ENCODE measurements at places on chromosomes 1 and 21.

- DNase-seq: peak; percentile 73
Observed at GRCh38 chr1:240732390-240732789, 120.4 kb upstream of the GREM2 start.

- peak; percentile 46 for DNase-seq
Observed at GRCh38 chr1:181251001-181251712, 162.7 kb downstream of the IER5 start.

GRCh38 chr1:22710701-22711049 lies at the start of gene EPHB2:
EPHB2 (plus strand) TSS chr1:22710839; CDS start chr1:22710983, 144 bp downstream.
- DNase-seq: no peak

DNA sequence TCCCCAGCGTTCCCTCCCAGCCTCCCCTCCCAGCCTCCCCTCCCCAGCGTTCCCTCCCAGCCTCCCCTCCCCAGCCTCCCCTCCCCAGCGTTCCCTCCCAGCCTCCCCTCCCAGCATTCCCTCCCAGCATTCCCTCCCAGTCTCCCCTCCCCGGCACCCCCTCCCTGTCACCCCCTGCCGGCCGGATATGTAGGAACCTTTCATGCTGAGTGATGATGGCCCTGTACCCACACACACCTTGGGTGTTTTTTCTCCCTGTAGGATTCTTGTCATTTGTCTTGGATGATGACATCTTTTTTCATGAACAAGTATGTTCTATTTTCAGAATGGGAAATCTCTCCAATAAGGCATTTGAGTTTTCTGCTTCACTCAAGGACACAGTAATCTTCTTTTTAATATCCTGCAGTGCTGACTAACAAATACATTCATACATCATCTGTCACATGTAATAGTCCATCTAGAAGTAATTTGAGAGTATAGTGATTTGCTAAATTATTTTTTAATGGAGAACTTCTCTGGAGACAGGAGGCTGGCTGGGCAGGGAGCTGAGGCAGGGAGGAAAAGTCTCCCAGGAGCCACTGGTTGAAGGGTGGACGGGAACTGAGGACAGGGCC lies 19.5 kb downstream of the FTCD start:
- peak; percentile 58 for DNase-seq

DNA sequence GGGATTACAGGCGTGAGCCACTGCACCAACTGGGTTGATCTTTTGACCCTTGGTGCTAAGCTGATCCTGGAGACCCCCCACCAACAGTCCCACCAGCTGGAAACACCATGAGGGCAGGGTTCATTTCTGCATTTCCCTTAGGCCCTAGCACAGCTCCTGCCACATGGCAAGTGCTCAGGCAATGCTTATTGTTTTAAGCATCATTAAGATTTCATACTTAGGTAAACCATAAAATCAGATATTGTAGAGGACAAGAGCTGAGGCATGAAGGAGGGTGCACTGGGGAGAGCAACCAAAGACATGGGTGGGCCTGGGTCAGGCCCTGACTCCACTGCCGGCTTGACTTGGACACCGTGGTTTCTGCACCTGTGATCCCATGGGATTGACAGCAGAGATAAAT lies 17.7 kb downstream of the CHIT1 start:
- no peak for DNase-seq

- DNase-seq: no peak
Observed at GRCh38 chr1:21613072-21613867, 55.9 kb downstream of the RAP1GAP start.

DNA sequence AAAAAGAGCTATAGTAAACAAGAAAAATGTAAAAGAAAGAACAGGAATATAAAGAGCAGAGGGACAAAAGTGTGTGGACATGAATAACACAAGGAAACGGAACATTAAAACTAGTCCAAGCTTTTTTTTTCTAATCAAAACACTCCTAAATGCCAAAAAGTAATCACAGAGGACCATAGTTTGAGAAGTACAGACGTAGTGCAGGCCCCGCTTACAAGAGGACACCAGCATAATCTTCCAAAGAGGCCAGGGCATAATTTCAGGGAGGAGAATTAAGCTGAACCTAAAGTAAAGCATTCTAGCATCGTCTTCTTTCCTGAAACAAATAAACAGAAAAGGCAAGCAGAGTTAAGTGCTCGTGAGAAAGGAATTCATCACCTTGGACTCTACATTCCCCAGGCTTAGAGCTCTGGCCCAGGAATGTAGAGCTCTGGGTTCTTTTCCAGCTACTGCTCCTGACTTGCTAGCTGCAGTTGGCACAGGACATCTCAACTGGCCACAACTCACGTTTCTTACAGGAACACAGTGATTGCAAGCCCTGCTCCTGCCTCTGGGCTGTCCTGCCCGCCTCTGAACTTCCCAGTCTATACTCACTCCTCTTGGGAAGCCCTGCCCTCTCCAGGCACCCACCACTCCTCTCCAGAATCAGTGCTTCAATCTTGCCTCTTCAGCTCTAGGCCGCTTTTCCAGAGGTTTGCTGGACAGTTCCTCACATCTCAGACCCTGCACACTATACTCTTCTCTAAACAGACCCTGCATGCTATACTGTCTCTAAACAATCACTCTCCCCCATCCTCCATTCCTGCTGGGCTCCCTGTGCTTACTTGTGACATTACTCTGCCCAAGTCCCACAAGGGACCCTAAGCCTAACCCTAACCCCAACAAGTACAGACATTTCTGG lies 9.8 kb downstream of the RGS8 start:
- DNase-seq: peak; percentile 41

DNA sequence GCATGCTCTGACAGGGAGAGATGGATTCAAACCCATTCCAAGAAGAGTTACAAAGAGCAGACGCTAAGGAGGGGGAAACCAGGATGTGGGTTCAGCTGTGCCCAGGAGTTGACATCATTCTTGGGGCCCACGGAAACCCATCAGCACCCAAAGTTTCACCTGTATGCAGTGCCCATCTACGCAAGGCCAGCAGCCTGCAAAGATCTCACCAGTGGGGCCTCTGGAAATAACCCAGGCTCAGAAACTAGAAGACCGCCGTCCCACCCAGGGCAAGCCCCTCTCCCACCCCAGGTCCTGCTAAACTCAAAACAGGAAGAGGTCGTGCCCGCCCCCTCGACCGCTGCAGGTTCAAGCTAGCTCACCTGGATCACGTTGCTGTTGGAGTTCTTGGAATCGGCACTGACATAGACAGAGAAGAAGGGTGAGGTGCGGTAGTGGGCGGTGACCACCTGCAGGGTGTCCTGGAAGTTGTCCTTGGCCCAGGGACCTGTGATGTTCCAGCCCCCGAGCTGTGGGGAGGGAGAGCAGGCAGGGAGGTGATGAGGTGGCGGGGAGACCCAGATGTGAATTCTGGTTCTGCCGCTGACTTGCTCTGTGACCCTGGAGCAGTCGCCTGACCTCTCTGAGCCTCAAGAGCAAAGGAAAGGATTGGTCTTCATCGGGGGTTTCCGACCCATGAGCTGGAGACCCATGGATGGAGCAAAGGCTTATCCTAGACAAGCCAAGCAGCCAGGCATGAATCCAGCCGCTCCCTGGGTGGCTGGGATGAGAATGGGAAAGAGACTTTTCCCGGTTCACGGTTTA lies 31.7 kb downstream of the ECE1 start:
- no peak for DNase-seq

- DNase-seq: no peak
Observed at GRCh38 chr1:213742992-213743391, 244.8 kb upstream of the PROX1 start.

DNA sequence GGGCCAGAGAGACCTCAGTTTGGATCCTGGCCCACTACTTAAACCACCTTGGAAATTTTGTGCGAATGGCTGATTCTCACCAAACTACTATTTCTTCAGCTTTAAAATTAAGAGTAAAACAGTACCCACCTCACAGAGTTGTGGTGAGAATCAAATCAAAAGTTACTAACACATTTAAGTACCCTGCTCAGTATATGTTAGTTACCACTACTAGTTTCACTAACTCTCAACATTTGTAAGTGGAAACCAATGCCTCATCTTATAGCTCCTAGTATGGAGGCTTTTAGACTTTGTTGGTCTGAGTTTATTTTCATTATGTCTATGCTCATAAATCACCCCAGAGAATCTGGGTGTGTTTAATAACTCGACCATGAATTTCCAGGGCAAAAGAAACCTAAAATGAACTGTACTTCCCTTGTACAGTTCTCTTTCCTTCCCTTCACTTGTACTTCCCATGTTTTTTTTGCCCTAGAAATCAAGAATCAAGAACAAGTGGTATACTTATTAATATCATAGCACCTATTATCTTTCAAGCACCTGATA lies 11.6 kb upstream of the SERBP1 start:
- DNase-seq: no peak

- DNase-seq: peak; percentile 80
Observed at GRCh38 chr1:13662493-13662892, 37.5 kb upstream of the PRDM2 start.

GRCh38 chr1:20625176-20626097 lies 7.8 kb upstream of the PINK1 start:
- DNase-seq: no peak

- no peak for DNase-seq
Observed at GRCh38 chr1:180278194-180278515, 48.1 kb downstream of the LHX4 start.

- no peak for DNase-seq
Observed at GRCh38 chr1:61274939-61275338, 192.6 kb downstream of the NFIA start.

DNA sequence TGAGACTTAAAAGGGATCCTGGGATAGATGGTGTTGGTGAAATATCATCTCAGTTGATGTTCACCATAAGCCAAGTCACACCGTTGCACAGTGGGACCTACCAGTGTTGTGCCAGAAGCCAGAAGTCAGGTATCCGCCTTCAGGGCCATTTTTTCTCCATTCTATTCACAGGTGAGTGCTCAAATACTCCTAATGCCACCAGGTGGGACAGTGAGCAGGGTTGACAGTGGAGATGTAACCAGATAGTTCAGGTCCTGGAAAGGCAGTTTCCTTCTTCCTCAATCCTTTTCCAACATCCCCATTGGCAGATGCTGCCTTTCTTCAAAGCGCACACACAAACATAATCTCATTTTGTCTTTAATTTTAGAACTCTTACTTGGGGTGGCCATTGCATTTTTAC lies 11.6 kb downstream of the CD160 start:
- DNase-seq: no peak

DNA sequence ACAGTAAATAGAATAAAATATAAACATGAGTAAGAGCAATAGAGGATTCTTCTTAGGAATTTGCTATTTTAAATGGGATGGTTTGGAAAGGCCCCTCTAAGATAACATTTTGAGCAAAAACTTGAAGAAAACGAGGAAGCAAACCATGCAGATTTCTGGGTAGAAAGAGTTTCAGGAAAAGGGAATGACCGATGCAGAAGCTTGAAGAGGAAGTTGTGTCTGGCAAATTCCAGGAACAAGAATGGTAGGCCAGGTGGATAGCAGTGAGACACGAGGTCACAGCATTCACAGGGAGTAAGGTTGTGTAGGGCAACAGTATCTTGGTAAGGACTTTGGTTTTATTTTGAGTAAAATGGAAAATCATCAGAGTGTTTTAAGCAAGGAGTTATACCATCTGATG lies 108.9 kb downstream of the PEX14 start:
- DNase-seq: no peak

GRCh38 chr1:246784621-246785493 lies 60.6 kb downstream of the SCCPDH start:
- peak; percentile 62 for DNase-seq

DNA sequence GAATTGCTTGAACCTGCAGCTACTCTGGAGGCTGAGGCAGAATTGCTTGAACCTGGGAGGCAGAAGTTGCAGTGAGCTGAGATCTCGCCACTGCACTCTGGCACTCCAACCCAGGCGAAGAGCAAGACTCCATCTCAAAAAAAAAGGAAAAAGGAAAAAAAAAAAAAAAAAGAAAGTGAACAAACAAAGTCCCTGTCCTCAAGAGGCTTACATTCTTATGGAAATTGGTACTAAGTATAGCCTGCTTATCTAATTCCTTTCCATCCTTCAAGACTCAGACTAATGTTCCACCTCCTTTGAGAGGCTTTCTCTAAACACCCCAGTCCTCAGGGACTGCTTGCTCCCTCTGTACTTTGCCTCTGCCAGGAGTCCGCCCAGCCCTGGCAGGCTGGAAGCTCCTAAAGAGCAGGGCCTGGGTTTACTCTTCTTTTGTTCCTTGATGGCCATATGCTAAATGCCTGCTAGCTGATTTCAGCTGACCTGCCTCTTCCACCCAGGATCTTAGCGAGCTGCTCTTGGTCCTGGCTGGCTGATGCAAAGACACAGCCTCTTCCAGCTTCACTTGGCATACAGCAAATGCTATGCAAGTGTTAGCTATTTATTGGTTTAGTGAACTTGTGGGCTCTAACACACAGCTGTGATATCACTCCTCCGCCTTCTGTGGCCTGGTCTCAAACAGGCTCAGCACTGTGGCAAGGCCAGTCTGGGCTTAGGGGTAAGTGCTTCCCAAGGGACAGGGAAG lies 9.8 kb downstream of the SLC9A1 start:
- DNase-seq: peak; percentile 60

GRCh38 chr1:21553116-21553926 lies 44.1 kb downstream of the ALPL start:
- DNase-seq: peak; percentile 85
